RWPE2 (cell line): ENCODE measurements at places on chromosomes 1 and 21.

- DNase-seq, result no peak
These were observed 94.7 kb downstream of the DISP1 start for GRCh38 chr1:222909586-222909985.

- DNase-seq, result no peak
These were observed 149.8 kb upstream of the DUSP10 start for GRCh38 chr1:221891708-221892107.

DNA sequence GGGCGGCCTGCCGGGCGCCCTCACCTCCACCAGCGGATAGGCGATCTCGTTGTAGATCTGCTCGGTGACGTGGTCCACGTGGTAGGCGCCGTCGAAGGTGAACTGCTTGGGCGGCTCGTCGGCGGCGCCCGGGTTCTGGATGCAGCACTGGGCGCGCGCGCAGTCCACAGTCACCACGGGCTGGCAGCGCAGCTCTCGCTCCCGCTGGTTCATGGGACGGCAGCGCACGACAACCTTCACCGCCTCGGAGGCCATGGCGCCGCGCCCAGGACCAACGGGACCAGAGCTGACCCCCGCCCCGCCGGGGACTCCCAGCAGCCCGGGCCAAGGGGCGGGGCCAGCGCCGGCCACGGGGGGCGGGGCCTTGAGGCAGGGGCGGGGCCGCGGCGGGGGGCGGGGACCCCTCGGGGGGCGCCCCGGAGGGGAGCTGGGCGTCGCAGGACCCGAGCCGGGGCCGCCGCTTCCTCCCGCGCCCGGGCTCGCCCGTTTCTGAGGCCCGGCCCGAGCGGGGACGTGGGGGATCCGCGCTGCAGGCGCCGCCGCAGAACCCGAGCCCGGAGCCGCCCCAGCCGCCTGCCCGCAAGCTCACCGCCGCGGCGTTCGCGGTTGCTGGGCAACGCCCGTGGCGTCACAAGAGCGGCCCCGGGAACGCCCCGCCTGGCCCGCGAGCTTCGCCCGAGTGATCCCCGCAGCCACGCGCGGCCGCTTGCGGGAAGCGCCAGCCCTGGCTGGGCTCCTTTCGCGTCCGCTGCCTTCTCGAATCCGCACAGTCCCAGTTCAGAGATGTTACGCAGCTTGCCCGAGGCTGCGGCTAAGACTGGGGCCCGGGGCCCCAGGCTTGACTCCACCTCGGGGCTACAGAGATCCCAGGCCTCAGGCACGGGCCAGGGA is at the start of gene KIF17:
Gene KIF17 (minus strand): TSS at position 556 of the 891 bp plus-strand sequence. CDS start 301 bp downstream, at position 255.
- peak; percentile 65 for DNase-seq

GRCh38 chr1:24591781-24592180 is 35.9 kb downstream of the NCMAP start:
- DNase-seq, result no peak

- no peak for DNase-seq
These were observed 39.6 kb upstream of the DPYD start for GRCh38 chr1:97960470-97960869.

GRCh38 chr1:20302108-20302471 is 11.4 kb downstream of the VWA5B1 start:
- no peak for DNase-seq

GRCh38 chr1:86030180-86030579 is 126.4 kb downstream of the COL24A1 start:
- DNase-seq, result no peak

DNA sequence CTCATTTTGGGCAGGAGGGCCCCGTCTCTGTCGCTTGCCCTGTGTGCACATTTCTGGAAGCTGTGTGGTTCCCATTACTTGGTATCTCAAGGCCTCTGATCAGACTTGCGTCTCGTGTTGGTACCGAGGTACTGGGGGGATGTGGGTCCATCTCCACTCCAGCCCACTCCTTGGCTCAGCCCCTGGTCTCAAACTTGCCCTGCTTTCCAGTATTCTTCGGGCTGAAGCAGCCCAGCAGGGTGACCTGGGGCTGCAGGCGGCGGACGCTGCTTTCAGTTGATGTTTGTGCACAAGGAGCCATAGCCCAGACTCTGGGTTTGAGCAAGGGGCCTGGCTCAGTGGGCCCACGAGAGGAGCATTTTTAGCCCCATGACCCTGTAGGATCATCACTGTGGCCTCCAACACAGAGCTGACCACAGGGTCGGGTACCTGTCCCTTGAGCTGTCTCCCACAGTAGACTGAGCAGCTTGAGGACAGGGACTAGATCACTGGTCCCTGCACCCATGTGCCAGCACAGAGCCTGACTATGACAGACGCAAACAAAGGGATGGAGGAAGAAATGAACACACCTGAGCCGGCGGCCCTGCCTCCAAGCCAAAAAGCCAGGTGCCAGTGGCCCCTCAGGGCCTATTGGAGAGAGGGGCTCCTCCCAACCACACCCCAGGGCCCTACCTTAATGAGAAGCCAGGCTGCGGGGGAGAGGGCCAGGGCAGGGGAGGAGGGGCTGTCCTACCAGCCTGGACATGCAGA is 46.8 kb downstream of the CHD5 start:
- no peak for DNase-seq

DNA sequence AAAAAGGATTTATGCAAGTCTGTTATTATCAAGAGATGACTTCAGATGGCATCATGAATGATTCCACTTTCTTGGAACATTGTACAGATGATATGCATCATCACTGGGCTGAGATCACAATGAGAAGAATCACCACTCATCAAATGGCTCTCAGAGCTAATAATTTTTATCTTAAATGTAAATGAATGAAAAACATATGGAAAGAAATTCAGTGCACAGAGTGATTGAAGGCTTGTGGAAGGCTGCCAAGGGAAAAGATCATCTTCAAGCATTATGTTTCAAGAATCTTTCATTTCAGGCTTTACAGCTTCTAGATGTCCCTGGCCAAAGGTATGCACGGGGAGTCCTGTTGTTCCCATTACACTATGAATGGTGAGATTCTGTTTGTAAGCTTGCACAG is 955.7 kb downstream of the TTLL7 start:
- DNase-seq, result no peak

GRCh38 chr1:51444096-51444495 is 75.0 kb downstream of the EPS15 start:
- DNase-seq, result no peak

DNA sequence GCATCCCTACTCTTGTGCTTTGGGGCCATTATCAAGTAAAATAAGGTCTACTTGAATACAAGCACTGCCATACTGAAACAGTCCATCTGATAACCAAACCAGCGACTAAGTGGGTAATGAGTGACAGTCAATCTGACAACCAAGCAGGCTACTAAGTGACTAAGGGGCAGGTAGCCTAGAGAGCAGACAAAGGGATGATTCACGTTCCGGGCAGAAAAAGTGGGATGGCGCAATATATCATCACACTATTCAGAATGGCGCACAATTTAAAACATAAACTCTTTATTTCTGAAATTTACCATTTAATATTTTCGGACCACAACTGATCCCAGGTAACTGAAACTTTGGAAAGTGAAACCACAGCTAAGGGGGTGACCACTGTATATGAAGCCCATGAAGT is 17.7 kb downstream of the NGF start:
- no peak for DNase-seq

DNA sequence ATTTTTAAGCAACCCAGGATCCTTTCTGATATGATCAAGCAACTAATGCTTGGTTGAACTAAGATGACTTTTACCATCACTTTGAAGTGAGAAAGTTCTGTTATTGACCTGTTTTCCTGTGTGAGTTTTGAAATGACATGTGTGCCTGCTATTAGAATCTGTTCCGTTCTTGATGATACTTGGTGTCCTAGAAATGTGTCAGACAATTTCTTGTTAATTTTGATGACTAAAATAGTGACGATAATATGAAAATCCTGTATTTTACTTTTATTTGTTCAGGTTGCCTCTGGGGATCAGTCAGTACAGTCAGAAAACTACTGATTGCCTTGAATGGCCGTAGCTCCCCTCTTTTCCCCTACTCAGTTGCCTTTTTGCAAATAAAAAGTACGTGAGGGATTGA is 228.0 kb downstream of the RYR2 start:
- no peak for DNase-seq

GRCh38 chr21:45021428-45022347 is 52.7 kb upstream of the ADARB1 start:
- no peak for DNase-seq

GRCh38 chr1:244836135-244836521 is 670 bp downstream of the COX20 start:
- DNase-seq, result no peak
